ENCODE measurements at places on chromosomes 1 and 21.

DNA sequence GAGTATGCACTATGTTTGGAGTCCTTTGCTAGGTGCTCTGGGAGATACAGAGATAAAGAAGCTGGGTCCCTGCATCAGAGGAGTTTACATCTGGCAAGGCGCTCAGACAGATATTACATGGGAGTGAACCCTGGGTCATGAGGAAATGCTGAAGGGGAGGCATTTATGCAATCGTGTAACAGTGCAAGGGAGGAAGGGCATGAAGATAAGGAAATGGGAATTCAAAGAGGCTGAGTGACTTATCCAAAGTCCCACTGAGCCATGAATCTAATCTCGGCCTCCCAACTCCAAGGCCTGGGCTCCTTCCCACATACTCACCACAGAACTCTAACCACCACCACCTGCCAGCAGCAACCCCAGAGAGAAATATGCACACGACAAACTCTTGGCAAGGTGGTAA, 51.6 kb downstream of the FAM163A start:
- DNase-seq = no peak

DNA sequence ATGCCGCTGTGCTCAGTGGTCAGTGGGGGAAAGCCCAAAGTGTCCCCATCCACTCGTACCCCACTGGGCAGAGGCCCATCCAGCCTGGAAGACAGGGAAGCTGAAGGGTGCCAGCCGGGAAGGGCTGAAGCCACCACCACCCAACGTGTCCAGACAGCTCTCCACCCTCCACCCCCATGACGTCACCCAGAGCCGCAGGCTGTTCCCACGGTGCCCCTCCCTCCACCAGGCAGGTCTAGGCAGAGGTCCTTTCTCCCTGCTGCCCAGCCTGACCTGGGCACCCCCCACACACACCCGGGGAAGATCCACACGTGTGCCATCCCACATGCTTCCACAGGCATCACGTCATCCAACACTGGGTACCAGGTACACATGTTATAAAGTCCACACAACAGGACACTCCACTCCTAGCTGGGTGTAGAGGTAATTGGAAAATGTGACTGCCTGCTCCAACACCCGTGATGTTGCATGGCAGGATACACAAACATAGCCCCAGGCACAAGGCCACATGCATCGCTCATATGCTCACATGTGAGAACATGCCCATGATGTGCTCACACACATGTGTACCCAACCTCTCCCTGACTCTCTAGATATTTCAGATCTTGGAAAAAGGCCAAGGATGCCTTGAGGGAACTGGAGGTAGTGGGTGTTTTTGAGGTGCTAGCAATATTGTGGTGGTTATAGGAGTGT, 5.1 kb upstream of the ARHGAP30 start:
- no peak for DNase-seq

- no peak for DNase-seq
These were observed 7.1 kb downstream of the PTGFRN start for GRCh38 chr1:116916533-116917445.

GRCh38 chr1:197725976-197726375, 49.3 kb downstream of the DENND1B start:
- DNase-seq = no peak

- no peak for DNase-seq
These were observed 65.2 kb downstream of the PLPPR5 start for GRCh38 chr1:98939471-98939870.

Measured in NCI-H1417 treated with DMSO at 0.1 percent for 48 hours (cell line).